Jurkat, Clone E6-1 (cell line): ENCODE measurements at places on chromosomes 16 and 17.

- no peak for DNase-seq
These were observed 52.5 kb downstream of the TBX4 start for GRCh38 chr17:61504697-61505096.

GRCh38 chr17:20096430-20096829, 87.3 kb downstream of the SPECC1 start:
- DNase-seq = no peak

GRCh38 chr16:68131813-68132706, 46.9 kb downstream of the NFATC3 start:
- no peak for DNase-seq

DNA sequence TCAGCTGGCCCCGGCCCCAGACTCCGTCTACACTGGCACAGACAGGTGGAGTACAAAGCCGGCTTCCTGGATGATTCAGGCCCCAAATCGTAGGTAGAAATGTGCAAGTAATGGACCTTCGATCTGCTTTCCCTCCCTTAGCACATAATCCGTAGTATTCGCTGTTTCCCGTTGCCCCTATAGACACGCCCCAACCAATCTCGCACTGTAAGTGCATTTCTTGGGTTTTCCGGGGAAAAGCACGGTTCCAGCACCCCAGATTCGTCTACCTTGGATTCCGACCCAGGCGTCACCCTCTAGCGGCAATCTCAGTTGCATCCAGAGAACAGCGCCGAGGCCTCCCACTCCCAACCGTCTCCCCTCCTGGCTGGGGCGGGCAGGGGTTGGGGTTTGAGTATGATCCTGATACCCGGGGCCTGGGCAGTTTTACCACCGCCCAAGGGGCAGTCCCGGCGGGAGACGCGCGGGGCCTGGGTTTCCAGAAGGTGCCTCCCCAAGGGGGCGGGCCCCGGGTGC, 12.1 kb upstream of the FOXF1 start:
- DNase-seq = no peak
